ENCODE measurements at places on chromosomes 4 and X.
A peak's percentile ranks its signal among the peaks of the same experiment; 100 is the strongest.

- peak; percentile 78 for DNase-seq
Observed at GRCh38 chr4:73740353-73740778, at the start of gene CXCL8. TSS of gene CXCL8 (plus strand) at chr4:73740569. CDS start at chr4:73740659, 90 bp downstream.

- no peak for DNase-seq
Observed at GRCh38 chr4:20506827-20507226, 193.4 kb upstream of the PACRGL start.

GRCh38 chr4:153787061-153787560 is 1.8 kb downstream of the SFRP2 start:
- DNase-seq, result no peak

DNA sequence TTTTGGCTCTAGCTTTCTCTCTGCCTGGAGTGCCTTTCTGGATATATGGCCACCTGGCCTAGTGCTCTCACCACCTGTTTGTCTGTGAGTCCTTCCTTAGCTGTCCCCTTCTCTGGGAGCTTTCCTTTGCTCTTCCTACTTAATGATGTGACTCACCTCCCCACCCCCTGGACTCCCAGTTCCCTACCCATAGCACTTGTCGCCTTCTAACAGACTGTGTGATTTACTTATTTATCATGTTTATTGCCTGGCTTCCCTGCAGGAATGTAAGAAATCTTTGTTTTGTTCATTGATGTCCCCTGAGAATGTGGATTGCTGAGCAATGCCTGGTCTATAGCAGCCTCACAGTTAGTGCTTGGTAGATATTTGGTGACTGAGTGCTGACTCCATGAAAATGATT is 18.9 kb downstream of the ADD1 start:
- DNase-seq, result peak; percentile 75

DNA sequence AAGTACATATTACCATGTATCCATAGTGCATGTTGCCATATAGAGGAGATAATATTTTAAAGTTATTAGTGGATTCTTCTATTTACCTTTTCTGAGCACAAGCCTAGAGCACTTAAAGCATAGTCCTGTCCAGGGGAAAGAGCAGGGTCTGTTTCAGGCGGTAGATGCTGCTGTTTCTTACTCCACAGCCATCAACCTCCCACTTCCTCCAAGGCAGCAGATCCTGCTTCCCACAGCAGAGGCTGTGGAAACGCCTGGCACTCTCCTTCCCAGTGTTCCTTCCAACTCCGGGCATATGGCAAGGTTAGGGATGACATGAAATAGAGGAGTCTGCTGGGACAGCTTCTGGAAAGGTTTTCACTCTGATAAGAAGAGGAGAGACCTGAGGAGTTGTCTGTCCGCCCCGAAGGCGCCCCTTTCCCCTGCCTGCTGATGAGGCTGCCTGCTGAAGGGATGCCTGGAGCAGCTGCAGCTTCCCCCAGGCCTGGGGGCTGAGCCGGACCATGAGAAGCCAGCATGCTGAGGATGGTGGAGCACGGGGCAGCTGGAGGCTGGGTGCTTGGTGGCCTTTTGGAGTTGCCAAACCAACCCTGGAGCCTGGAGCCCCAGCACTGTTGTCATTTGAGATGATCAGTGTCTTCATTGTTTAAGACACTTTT is 43.9 kb upstream of the SLC25A4 start:
- DNase-seq, result no peak

DNA sequence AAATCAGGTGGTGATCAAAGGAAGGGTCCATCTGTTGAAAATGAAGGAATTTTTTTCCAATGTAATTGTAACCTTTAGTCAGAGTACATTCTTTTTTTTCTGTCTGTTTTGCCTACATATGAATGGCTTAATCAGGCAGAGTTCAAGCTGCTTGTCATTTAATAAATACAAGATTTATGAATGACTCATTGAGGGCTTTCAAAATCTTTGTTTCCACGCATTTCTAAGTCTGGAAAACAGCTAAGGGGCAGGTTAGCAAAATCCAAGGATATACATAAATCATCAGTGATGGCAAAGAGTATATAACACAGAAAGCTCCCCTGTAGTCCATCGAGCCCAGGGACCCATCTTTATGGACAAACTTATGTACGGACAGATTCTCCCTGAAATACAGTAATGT is 1.8 kb downstream of the CA5B start:
- DNase-seq, result no peak

- peak; percentile 16 for DNase-seq
Observed at GRCh38 chr4:83013420-83013867, 2.8 kb upstream of the LIN54 start.

DNA sequence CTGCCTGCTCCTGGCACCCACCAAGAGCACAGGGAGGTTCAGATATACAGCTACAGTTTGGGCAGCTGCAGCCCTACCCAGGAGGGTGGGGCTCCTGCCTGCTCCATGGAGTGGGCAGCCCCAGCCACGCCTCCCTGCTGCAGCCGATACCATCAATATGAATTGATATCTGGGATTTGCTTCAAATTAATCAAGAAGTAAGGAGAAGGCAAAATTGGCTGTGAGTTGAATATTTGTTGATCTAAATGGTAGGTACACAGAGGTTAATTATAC is 31.2 kb upstream of the ZNF280C start:
- DNase-seq, result no peak

DNA sequence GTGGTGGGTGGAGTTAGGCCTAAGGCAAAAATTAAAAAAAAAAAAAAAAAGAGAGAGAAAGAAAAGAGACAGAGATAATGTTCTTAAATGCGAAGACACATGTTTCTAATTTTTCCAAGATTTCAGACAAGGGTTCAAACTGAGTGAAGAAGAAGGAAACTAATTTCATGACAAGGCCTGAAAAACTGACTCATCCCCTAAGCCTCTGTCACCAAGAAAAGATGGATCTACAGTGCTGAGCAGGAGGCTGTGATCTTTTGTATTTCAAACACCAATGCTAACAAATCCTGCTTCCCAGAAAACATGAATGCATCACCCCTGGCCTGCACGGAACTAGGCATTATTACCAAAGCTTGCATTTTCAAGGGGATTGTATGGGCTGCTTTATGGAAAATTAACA is 75.3 kb downstream of the PPARGC1A start:
- no peak for DNase-seq
